ENCODE measurements at places on chromosomes 2 and 18.

GRCh38 chr2:31384771-31385276, 29.7 kb downstream of the XDH start:
- H3K27ac ChIP-seq = no peak overlapping the region
- no peaks in the 10 kb centered on the region for H3K27me3 ChIP-seq
- H3K36me3 ChIP-seq = no peaks in the 10 kb centered on the region
- H3K4me3 ChIP-seq = no peak overlapping the region
- no peaks in the 10 kb centered on the region for H3K4me1 ChIP-seq

DNA sequence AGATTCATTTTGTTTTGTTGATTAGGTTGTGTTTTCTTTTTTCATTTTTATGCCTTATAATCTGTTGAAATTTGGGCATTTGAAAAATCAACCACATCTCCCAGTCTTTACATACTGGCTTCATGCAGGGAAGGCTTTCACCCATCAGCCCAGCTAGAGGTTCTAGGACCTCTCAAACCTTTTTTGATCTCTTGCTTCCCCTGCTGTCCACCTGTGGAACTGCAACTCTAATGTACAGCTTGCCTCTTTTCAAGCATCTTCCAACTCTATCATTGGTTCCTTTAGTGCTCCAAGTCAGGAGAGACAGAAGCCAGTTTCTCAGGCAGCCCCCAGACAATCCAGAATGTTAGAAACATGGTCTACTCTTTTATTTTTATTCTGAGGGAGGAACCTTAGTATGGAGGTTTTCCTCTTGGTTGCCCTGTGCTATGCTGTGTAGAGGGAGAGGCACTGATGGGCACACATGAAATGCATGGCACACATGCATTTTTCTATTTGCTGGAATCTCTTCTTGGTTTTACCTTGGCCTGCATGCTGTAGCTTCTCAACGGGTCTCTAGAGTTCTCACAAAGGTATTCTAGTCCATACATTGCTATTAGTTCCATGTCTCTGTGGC, 107.2 kb upstream of the L3MBTL4 start:
- no peaks in the 10 kb centered on the region for H3K4me1 ChIP-seq
- H3K36me3 ChIP-seq = no peaks in the 10 kb centered on the region
- DNase-seq = no peak

- peak within 1 kb of the TSS; percentile 42 for H3K4me3 ChIP-seq
- H3K4me1 ChIP-seq = peaks cover 15% of the 10 kb centered on the region
- DNase-seq = peak; percentile 40
- H3K27me3 ChIP-seq = peaks cover 70% of the 10 kb centered on the region
Observed at GRCh38 chr2:25168256-25169072, at the start of gene POMC. Gene POMC, minus strand, starts transcription at chr2:25168580. Its CDS starts 3,808 bp downstream, at chr2:25164772.

DNA sequence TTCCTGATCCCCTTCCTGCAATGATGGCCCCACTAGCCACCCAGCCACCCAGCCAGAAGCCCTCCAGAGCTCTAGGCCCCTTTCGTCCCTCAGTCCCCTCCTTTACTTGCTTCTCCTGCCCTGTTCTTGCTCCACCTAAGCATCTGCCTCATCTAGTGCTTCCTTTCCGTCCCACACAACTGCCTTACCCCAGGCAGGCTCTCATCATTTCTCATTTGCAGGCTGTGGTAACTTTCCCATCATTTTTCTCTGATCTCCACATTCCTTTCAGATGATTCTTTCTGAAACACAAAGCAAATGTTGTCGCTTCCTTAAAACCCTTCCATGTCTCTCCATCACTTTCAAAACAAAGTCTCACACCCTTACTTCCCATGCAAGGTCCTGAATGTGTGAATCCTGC, 459.8 kb downstream of the METTL4 start:
- H3K4me1 ChIP-seq = no peaks in the 10 kb centered on the region
- no peak for DNase-seq
- H3K4me3 ChIP-seq = no peak overlapping the region
- H3K36me3 ChIP-seq = no peaks in the 10 kb centered on the region
- no peak overlapping the region for H3K27ac ChIP-seq
- H3K27me3 ChIP-seq = no peaks in the 10 kb centered on the region

DNA sequence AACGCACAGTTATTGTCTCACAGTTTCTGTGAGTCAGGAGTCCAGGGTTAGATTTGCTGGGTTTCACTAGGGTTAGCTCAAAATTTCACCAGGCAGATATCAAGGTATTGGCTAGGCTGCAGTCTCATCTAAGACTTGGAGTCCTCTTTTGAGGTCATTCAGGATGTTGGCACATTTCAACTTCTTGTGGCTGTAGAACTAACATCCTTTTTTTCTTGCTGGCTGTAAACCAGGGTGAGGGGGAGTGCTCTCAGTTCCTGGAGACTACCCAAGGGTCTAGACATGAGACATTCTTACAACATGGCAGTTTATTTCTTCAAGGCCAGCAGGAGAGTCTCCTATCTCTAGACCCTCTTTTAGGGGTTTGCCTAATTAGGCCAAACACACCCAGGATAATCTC, 12.8 kb upstream of the CAVIN2 start:
- peaks cover under 1% of the 10 kb centered on the region for H3K4me1 ChIP-seq
- no peak overlapping the region for H3K4me3 ChIP-seq
- H3K27me3 ChIP-seq = no peaks in the 10 kb centered on the region
- no peaks in the 10 kb centered on the region for H3K36me3 ChIP-seq

DNA sequence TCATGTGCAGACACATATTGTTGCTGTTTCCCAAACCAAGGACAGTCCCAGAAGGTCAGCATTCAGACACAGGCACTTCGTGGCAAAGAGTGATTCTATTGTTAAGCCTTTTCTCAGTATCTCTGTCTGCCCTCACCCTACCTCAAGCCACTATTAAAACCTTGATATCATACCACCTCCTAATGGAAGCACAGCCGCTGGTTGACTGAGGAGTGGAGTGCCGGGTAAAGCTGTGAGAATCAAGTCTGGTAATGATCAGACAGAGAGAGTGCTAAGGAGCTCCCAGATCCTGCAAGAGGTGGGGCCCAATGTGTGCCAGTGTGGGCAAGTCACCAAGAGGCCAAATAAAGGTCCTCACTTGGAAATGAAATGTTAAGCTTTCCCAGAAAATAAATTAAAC, 819.5 kb downstream of the BCL11A start:
- no peak overlapping the region for H3K4me3 ChIP-seq
- no peaks in the 10 kb centered on the region for H3K27me3 ChIP-seq
- H3K27ac ChIP-seq = no peak overlapping the region
- no peak for DNase-seq

- H3K27ac ChIP-seq = no peak overlapping the region
- H3K4me3 ChIP-seq = no peak overlapping the region
- H3K36me3 ChIP-seq = peaks cover 3% of the 10 kb centered on the region
- H3K4me1 ChIP-seq = peaks cover 18% of the 10 kb centered on the region
- no peak for DNase-seq
Observed at GRCh38 chr2:223945755-223946154, 620 bp upstream of the WDFY1 start.

DNA sequence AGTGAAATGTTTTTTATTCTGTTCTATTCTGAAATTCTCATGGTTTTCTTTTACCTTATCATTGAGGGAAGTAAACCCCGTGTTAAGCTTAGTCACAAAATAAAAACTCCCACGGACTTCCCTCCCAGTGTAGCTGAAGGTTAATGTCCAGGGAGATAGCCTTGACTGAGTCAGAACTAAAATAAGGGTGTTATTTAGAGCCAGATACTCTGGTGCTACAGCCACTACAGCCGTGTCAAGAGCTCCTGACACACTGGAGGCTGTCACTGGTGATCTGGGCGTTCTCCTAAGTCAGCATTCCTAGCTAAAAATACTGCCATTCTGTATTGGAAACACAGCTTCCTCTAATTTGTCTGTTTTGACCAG, 82.0 kb upstream of the RANBP2 start:
- DNase-seq = peak; percentile 82
- H3K4me3 ChIP-seq = no peak overlapping the region
- no peaks in the 10 kb centered on the region for H3K36me3 ChIP-seq
- H3K27me3 ChIP-seq = no peaks in the 10 kb centered on the region
- peaks cover 29% of the 10 kb centered on the region for H3K4me1 ChIP-seq

DNA sequence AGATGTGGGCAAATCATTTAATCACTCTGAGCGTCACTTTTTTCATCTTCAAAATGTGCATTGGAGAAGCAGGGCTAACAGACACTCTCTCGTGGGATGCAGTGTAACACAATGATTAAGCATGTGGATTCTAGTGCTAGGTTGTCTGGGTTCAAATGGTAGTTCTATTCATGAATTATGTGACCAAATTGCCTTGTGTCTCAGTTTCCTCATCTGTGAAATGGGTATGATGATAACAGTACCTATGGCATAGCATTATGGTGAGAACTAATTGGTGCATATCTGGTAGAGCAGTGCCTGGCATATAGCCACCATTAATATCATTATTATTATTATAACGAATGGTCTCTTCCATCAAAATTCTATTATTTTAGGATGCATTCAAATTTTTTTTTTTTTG, 142.4 kb upstream of the SIX3 start:
- no peak overlapping the region for H3K27ac ChIP-seq
- no peak overlapping the region for H3K4me3 ChIP-seq
- H3K36me3 ChIP-seq = no peaks in the 10 kb centered on the region
- no peaks in the 10 kb centered on the region for H3K4me1 ChIP-seq

GRCh38 chr2:63865159-63865799, 23.6 kb downstream of the UGP2 start:
- H3K4me3 ChIP-seq = no peak overlapping the region
- H3K27ac ChIP-seq = no peak overlapping the region
- H3K36me3 ChIP-seq = peaks cover 16% of the 10 kb centered on the region
- no peaks in the 10 kb centered on the region for H3K4me1 ChIP-seq
- no peak for DNase-seq

DNA sequence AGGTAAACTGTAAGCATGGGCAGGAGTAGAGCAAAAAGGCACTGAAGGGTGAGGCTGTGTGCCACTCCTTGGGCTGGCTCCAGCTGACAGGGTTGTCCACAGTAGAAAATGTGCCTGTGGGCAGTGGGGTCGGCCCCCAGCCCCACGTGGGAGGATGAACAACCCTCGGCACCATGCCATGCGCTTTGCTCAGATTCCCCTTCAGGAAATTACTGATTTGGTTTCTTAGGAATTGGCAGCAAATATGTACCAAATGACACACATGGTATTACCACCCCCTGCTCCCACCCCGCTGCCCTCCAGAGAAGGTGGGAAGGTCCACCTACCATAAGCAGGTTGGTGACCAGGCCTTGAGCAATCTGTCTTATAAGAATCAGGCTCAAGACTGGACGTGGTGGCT, 13.6 kb downstream of the ADCY3 start:
- H3K4me1 ChIP-seq = no peaks in the 10 kb centered on the region
- no peak overlapping the region for H3K4me3 ChIP-seq
- no peaks in the 10 kb centered on the region for H3K27me3 ChIP-seq
- DNase-seq = no peak
- H3K36me3 ChIP-seq = no peaks in the 10 kb centered on the region

DNA sequence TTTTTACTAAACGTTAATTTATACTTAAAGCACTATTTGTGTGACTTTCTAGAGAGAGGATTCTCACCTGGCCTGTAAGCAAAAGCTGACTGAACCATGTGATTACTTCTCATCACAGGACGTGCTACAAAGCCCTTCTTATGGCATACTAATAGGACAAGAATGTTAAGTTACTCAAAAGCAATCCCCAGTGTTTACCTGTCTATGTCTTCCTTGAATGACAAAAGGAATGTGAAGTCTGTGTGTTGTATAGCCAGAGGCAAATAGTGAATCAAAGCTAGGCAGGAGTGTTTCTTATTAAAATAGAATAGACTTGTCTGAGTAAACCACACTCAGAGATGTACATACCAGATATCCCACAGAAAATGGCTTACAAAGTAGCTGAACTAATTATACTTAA, 1465.5 kb downstream of the SUCLG1 start:
- no peak for DNase-seq
- H3K4me1 ChIP-seq = no peaks in the 10 kb centered on the region
- no peaks in the 10 kb centered on the region for H3K27me3 ChIP-seq
- H3K4me3 ChIP-seq = no peak overlapping the region
